Activated effector memory CD4-positive, alpha-beta T cell treated with Interleukin-2 at 50 U/mL for 16 hours (primary cell): ENCODE measurements at places on chromosomes 6 and 20.

DNA sequence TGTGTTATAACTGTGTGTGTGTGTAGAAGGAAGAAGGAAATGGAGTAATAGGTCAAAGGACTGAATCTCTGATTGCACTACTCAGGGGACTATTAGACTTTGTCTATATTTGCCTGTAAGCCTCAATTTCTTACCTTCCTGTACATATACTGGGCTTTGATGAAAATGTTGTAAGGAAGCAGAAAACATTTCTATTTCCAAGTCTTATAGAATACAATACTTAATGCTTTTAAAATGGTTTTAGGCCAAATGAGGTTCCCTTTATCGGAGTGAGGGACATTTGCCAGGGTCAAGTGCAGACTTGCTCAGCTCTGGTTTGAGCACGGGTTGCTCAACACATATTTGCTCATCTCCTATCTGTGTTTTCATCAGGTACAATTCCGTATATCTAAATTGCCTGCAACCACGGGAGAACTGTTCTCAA is 28.3 kb downstream of the MEP1A start:
- no peak for DNase-seq

DNA sequence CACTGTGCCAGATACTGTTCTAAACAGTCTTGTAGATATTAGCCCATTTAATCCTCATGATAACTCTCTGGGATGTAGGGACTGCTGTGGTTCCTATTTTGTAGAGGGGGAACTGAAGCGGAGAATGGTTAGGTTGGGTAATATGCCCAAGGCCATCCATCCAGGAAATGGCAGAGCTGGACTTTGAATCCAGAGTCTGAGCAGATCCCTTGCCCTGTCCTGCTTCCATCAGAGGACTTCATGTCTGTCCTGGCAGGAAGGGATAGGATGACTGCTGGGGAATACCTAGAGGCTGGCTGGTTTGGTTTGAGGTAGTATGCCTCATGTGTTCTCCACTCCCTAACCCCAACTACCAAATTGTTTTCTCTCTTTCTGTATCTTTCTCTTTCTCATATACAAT is 44.6 kb downstream of the SAMD5 start:
- DNase-seq, result no peak

GRCh38 chr6:160088069-160088783 is 33.4 kb upstream of the SLC22A1 start:
- DNase-seq, result no peak

- DNase-seq, result no peak
Observed at GRCh38 chr20:39983655-39984054, 705.4 kb downstream of the MAFB start.

GRCh38 chr6:33592595-33593413 is 12.7 kb upstream of the BAK1 start:
- peak; percentile 53 for DNase-seq

DNA sequence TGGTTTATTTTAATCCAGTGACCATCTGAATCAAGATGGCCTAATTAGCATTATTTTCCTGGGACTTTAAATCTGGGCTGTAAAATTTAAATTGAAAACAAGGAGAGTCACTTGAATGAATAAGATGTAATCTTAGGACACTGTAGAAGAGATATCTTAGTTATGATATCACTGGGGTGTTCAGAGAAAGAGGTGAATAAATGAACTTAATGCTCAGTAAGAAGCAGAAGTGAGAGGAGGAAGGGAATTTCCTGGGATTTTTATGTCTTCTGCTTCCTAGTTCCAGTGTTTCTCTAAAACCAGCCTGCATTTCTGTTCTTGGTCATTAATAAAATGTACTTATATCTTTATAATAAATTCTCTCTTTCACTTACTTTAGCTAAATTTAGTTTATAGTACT is 136.8 kb upstream of the PTPRK start:
- DNase-seq, result no peak

DNA sequence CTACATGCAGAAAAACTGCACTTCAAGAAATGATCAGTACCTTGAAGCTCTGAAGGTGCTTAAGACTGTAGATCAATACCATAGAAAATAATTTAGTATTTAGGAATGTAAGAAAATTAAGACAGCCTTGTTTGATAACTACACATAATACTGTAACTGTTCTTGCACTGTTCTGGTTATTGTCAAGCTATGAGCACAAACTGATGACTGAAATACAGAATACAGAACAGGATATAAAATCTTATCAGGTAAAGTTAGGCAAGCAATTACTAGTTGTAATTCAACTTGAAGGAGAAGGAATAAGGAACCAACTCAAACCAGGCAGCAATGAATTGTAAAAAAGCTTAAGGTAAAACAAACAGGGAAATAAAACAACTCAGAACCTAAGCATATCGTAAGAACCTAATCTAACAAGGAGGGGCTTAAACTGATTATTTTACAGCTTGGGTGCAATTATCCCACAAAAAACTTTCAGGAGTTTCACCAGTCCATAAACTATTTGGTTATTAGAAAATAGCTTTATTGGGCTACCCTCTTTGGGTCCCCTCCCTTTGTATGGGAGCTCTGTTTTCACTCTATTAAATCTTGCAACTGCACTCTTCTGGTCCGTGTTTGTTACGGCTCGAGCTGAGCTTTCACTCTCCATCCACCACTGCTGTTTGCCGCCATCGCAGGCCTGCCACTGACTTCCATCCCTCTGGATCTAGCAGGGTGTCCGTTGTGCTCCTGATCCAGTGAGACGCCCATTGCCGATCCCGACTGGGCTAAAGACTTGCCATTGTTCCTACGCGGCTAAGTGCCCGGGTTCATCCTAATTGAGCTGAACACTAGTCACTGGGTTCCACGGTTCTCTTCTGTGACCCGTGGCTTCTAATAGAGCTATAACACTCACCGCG is 97.7 kb downstream of the ATG5 start:
- DNase-seq, result no peak

GRCh38 chr6:43856005-43856765 is 86.2 kb downstream of the VEGFA start:
- no peak for DNase-seq

DNA sequence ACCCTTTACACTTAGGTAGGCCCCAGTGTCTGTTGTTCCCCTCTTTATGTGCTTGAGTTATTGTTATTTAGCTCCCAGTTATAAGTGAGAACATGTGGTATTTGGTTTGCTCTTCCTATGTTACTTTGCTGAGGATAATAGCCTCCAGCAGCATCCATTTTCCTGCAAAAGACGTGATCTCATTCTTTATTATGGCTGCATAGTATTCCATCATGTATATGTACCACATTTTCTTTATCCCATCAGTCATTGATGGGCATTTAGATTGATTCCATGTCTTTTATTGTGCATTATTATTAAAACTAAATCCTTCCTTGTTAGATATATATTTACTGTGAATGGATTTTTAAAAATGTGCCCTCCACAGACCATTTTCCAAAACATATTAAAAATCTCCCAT is 1137.3 kb upstream of the ADGRB3 start:
- no peak for DNase-seq

- DNase-seq, result peak; percentile 69
Observed at GRCh38 chr6:170087941-170088581, 202.8 kb downstream of the DLL1 start.

- no peak for DNase-seq
Observed at GRCh38 chr6:20312606-20313005, 89.1 kb upstream of the E2F3 start.

- no peak for DNase-seq
Observed at GRCh38 chr6:168574075-168574698, 133.2 kb downstream of the SMOC2 start.

GRCh38 chr6:35216851-35217811 is 3.4 kb downstream of the SCUBE3 start:
- no peak for DNase-seq
